ENCODE measurements at places on chromosomes 7 and 10.

DNA sequence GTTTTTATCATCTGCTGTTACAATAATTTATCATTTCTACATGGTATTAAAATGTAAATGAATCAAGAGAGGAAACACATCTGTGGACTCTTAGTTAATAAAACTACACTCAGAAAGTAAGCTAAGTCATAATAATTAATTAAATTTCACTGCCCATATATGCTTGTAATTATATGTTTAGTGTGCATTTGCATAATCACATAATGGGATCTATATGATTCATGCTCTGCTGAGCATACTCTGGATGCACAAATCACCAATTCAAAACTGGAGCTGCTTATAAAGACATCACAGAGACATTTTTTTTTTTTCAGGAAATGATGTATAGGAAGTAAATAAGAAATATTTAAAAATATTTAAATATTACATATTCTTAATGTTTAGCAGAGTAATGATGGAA is 151.6 kb upstream of the STEAP4 start:
- no peak for DNase-seq

- no peak for DNase-seq
Observed at GRCh38 chr10:15426558-15426957, 55.5 kb upstream of the FAM171A1 start.

DNA sequence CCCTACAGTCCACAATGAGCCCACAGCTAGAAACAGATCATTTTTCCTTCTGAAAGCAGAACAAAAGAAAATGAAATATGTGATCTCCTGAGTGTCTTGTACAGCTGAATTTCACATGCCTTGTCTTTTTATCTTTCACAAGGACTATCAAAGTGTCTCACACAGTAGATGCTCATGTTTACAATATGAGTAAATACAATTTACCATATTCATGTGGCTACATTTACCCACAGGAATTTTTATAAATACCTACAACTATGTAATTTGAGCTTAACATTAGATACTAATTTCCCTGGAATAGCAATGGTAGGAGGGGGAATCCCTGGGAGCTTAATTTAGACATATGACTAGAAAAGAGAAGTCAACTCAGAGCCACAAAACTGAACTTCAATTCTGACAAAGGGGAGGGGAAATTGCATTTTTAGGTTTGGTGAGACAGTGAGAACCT is 186.2 kb downstream of the MACC1 start:
- no peak for DNase-seq

DNA sequence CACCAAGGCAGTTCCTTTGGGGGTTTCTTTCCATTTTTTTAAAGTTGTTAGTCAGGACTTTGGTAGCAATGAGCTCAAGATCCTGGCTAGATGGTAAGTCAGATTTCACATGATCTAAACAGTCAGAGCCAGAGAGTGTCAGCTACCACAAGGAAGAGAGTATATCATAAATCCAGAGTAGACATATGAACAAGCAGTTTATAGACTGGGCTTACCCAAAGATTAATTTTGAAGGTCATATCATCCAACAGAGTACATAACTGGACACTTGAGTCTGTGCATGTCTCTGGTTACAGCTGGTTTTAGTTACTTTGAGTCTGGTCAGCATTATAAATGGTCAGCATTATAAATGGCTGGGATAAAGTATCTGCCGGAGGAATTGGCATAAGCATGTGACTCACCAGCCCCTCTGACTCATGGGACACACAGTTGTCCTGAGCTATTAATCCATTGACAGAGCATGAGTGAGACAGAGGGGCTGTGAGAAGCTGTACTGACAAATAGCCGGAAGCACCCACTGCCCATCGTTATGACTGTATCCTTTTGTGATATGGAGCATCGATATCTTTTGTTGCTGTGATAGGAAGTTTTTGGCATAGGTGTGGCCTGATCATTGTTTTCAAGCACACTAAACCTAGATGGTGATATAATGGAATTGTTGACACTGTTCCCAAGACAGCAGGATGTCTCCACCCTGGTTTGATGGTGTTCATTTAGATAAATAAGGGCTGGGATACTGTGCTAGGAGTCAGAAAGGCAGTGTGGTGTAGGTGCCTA is 19.3 kb downstream of the PPP1R3C start:
- DNase-seq, result no peak

- peak; percentile 39 for DNase-seq
Observed at GRCh38 chr7:141550386-141551093, 670 bp upstream of the AGK start.

DNA sequence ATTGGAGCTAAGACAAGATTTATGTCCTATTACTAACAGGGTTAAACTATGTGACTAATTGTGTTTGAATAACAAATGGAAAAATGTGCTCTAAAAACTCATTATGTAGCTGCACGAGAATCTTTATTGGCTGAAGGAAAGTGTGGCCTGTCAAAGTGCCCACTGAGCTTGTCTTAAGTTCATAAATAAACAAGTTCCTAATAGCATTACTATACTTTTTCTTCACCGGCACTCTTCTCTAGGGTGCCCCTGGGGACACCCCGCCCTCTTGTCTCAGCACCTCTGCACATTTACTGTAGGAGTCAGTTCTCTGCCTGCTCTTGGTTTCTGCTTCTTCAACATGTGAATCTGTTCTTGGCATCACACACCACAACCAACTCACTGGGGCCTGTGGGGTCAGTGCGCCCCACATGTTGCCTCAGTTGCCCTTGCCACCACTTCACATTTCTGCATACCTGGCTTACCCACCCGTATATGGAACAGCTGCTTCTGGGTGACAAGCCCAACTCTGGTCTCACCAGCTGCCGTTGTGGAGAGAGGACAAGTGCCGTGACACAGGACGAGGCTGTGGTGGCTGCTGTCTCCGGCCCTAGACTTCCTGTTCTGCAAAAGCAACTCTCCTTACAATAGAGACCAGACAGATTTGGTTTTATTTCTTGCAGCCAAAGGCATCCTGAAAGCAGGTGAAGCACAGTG is 96.3 kb upstream of the DDC start:
- DNase-seq, result no peak

DNA sequence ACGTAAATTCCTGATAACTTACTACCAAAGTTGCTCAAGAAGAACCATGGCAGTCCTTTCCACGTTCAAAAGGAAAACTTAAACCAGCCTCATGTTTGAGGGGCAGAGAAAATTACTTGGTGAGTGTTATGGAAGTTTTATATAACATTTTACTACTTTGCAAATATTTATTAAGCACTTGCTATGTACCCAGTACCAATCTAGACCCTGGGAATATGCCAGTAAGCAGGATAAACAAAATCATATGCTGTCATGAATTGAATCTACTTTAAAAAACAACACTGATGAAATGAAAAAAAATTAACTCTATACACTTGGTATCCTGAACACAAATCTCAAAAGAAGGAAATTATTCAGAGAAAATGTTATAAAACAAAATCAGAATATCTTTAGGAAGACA is 46.1 kb downstream of the NCAPG2 start:
- no peak for DNase-seq

- no peak for DNase-seq
Observed at GRCh38 chr7:16298221-16298620, 123.1 kb downstream of the CRPPA start.

DNA sequence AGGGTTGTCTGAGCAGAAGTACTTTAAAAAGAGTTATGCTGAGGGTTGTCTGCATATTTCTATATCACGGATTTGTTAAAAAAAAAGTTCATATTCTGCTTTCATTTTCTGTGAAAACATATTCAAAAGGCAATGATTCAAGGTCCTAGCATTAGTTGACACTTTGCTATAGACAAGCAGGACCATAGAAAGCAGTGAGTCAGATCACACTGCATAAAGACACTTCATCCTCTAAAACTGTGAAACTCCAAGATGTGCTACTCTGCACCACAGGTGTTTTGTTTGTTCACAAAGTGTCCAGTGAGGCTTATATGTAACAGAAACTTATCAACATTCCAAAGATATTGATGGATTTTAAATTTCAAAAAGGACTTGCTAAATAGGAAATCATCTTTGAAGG is 47.0 kb downstream of the SPAM1 start:
- no peak for DNase-seq

DNA sequence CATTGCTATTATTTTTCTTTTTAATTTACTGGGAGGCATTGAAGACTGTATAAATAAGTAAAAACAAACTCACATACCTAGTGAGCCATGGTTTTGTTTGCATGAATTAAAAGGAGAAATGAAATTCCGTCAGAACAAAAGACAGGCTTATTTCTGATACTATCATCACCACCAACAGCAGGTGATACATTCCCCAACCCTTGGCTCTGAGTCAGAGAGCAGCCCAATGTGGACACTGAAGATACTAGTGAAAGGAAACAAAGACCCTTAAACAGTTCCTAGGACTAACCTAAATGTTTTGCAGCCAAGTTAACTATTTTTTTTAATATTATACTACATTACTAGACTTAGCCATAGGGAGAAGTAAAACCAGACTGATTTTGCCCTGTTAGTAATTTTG is 31.6 kb downstream of the CHRM2 start:
- no peak for DNase-seq

DNA sequence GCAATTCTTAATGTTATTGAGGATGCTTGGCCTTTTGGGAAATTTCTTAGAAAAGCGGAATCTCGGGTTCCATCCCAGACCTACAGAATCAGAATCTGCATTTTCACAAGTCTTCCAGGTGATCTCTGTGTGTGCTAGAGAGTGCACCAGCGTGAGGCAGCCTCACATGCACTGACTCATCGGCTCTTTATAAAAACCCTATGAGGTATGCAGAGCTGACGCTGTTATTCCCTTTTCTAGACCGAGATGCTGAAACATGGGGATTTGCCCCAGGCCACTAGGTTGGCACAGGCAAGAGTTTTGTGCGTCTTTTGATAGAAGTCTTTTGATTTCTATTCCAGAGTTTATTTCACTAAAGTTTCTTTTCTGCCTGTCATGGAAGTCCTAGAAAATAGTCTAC is 61.2 kb downstream of the CDCA7L start:
- DNase-seq, result no peak

DNA sequence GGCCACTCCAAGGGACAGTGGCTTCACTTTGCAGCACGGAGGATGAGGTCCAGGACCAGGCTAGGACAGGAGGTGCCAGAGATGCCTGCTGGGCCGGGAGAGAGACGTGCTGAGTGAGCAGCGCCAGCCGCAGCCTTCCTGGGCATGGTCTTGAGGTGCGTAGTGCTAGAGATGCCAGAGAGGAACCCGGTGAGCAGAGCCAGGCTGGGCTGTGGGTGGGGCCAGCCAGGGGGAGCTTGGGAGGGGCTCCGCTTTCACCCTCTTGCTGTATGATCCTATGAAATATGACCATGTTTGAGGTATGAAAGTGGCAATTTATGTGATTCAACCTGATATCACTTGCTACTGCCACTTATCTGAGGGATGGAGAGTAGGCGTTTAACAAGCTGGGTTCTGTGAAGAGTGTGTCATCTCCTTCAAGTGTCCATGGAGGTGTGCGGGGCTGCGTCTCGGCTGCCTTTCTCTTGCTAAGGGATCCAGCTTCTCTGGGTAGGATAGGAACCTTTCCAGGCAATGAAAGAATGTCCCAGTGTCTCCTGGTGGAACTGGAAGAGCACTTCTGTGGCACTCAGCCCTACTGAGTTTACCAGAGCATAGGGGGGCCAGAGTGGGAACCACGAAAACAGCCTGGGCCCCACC is 518.4 kb upstream of the FOXK1 start:
- no peak for DNase-seq

- DNase-seq, result no peak
Observed at GRCh38 chr7:152909683-152910544, 150.4 kb downstream of the ACTR3B start.

DNA sequence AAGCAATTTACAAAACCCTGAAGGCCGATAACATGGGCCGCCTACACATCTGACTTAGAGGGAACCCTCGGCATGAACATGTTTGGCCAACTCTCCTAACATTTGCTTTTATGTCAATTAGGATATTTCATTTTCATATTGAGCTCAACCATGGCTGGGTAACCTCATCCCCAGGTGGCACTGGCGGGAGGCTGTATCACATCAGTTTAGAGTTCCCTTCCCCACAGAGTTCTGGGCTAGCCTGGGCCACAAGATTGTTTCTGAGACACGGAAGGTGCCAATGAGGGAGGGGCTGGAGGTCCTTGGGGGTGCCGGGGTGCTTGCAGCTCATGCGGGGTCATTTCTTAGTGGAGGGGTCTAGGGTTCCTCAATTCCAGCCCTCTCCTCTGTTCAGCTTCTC is 386.5 kb upstream of the MKI67 start:
- DNase-seq, result no peak

DNA sequence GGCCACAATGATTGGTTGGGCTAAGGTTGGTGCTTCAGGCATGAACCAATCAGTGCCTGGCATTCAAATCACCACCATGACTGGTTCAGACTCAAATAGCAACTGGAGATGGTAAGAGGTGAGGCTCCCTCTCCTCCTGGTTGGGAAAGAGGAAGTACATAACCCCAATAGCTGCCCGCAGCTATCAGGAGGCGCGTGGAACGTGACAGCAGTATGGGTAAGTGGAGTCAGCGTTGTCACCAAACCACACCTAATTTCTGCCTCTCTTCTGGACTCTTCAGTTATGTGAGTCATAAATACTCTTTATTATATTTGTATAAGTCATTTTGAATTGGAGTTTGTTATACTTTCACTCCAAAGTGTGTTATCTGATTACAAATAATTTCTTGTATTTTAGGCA is 17.9 kb upstream of the ITGA8 start:
- no peak for DNase-seq

DNA sequence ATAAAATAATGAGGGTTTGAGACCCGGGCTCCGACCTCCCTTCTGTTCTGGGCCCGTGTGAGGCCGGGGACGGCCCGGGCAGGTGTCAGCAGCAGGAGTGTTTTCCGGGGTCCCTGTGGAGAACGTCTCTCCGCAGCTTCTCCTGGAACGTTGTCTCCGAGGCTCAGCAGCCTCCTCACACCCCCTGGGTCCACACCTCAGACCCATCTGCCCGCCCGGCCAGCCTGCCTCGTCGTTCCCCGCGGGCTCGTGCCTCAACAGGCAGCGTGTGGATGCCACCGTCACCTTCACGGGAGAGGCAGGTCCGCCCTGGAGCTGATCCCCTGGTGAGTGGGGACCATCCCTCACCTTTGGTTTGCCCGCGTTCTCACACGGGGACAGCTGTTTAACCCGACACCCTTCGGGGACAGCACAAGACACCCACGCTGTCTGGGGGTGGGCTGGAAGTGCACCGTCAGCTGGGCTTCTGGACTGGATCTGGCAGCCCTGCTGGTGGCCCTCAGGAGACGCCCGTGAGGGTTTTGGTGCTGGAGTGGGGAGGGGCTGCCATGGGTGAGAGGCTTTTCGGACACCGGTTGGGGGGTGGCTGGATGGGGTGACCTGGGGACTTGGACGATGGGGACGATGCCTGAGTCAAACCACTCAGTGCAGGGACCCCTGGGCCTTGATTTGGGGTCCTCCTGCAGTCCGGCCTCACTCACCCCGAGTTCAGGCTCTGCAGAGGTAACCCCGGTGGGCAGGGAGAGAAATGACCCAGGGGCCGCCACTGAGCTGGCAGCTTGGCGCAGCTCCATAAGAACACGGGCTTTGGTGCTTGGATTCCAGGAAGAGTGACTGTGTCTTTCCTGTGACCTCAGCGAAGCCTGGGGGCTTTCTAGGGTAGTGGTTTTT is 131.7 kb downstream of the DNAJB6 start:
- DNase-seq, result no peak

DNA sequence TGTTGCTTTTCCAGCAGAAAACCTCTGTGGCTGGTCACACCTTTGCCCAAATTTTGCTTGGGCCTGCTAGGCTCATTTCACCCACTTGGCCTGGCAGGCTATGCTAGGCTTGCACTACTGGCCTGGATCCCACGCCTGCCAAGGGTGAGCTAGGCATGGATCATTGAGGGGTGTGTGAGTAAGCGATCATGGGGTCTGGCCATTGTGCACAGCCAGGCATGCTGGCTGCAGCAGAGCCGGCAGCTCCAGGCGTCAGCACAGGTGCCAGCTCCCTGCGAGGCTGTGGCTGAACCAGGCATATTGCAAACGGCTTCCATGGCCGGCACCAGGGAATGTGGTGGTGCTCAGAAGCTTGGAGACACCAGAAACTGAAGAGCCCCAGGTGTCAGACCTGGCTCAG is 19.2 kb downstream of the CFAP70 start:
- no peak for DNase-seq

Measured in HEK293T (cell line).